ENCODE measurements at places on chromosomes 1 and 21.

DNA sequence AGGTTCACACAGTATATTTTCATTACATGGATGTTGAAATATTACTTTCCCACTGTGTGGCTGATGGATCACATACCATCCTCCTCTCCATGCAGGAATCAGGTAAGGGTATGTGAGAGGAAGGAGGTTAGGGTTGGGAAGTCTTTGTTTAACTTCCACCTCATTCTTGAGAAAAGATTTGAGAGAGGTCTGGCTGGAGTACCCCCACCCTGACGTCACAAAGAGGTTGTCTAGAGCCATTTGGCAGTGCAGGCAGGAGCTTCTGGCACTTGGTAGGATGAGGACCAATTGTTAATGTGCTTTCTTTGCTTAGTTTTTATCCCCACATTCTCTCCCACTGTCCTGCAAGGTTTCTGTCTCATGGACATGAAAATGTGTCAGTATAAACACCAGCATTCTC lies 356.6 kb downstream of the DSCAM start:
- DNase-seq = no peak

- peak; percentile 60 for DNase-seq
Measured at GRCh38 chr1:51313268-51313852, 17.0 kb downstream of the TTC39A start.

- no peak for DNase-seq
Measured at GRCh38 chr1:7014640-7014930, 229.3 kb downstream of the CAMTA1 start.

- peak; percentile 92 for DNase-seq
Measured at GRCh38 chr1:23772049-23772853, 6.0 kb upstream of the PITHD1 start.

- no peak for DNase-seq
Measured at GRCh38 chr1:14367451-14367850, 231.0 kb upstream of the KAZN start.

DNA sequence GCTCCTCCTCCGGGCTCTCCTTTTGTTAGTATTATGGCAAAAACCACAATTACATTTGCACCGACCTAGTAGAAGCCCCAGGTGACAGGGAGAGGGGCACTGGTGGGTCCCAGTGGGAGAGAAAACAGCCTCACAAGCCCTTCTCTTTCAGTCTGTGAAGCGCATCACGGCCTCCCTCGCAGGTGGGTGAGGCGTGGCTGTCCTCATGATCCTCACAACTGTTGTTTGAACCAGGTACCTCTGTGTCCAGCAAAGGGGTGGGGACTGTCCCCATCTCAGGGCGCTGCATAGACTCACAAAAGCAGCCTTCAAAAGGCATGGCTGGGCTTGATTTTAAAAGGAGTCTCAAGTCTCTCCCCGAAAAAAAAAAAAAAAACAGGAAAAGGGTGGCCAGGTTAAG lies 7.9 kb upstream of the C2CD2 start:
- DNase-seq = no peak

GRCh38 chr1:223223091-223223995 lies 80.3 kb upstream of the TLR5 start:
- DNase-seq = no peak

DNA sequence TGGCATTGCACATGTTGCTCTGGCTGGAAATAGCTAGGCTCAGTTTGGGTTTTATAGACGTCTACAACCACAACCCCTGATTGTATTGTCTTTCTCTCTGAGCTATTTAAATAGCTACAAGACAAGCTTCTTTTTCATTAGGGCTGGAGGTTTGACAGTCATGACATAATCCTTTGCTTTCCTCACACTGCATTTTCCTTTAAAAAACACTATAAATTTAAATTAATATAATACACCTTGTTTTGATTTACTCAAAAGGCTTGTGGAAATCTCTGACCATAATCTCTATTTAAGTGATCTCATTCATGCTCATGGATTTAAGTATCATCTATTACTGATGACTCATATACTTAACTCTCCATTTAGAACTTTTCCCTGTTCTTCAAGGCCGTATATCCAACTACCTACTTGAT lies 50.4 kb upstream of the PTGFR start:
- no peak for DNase-seq

DNA sequence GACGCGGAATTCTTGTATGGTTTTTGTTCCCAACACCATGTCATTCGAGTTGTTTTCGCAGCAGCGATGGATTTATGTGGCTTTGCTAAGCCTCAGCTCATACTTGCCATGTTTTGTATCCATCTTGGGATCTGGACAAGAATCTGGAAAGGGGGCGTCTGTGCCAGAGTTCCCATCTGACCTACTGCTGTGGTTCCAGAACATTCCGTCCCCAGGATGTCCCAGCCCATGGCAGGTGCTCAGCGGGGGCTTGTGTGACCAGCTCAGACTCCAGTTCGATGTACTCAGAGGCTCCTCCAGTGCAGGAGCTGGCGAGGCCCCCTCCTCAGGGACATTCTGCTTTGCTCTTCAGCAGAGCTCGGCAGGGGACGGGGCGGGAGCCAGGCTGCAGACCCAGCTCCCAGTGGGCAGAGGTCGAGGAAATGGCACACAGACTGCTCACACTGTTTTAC lies 24.0 kb upstream of the ADARB1 start:
- DNase-seq = no peak
